Smooth muscle cell of trachea (primary cell): ENCODE measurements at places on chromosomes 6 and 20. TPM values are rescaled to one million over a fixed set of nuclear protein-coding genes. Genes with fewer than 3 reads are reported as not detected.

Gene GNAS-AS1
- total RNA-seq, result 1.2 and 1.3 TPM in 2 replicates

Gene BPIFB1
- total RNA-seq, result not detected in 2 replicates

Gene FUT9
- not detected in 2 replicates for total RNA-seq

Gene LRRN4
- total RNA-seq, result under 0.01 TPM in 1 of 2 replicates, not detected in the other

Gene SYNDIG1
- total RNA-seq, result 0.17 TPM in 1 of 2 replicates, not detected in the other

Gene GCLC
- total RNA-seq, result 20.7 and 24.1 TPM in 2 replicates

Gene TLDC2
- total RNA-seq, result 0.15 TPM in 1 of 2 replicates, not detected in the other

Gene GATA5
- not detected in 2 replicates for total RNA-seq
